Stimulated activated CD4-positive, alpha-beta T cell treated with anti-CD3 and anti-CD28 coated beads, TNF-alpha, amount 100 ng/mL, for 4 hours (primary cell): ENCODE measurements at places on chromosomes 12 and 14.

DNA sequence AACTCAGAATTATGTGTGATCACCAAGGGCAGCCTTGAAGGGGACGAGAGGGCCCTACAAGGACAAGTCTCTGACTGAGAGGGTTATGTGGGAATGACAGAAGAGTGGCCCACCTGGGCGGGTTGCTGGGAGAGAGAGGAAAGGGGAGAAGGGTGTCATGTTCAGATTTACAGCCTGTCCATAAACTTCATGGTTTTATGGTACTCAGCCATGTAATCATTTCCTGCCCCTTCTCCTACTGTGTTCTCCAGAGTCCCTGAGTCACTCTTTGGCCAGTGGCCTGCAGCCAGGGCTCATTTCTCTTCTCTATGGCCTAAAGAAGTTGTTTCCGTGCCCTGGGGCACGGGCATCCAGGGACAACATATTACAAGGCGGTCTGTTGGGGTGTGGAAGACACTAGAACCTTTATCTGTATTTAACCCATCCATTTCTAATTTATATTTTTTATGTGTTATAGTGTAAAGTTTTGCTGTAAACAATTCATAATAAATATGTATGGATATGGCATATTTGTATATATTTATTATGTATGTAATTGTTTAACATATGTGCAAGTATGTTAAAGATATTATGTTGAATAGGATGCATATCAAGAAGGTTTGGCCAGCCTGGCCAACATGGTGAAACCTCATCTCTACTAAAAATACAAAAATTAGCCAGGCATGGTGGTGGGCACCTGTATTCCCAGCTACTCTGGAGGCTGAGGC, 26.9 kb downstream of the DDX47 start:
- no peak for DNase-seq

DNA sequence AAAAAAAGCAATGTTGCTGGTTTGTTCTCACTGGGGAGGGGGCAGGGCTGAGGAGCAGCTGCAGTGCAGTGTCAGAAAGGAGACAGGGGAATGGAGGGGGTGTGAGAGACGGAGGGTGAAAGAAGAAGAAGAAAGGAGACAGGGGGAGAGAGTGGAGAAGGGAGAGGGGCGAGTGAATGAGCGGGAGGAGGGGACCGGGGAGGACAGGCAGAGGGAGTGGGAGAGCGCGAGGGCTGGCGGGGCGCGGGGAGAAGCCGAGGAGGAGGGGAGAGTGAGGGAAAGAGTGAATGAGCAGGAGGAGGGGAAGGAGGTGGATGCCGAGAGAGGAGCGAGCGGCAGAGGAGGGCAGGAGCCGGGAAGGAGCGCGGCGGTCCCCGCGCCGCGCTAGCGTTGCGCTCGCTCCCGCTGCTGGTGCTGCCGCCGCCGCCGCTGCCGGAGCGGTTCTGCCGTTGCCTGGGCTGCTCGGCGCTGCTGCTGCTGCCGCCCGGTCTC, at the start of gene NOVA1:
Gene NOVA1, minus strand, starts transcription at position 445 of the 492 bp plus-strand sequence. CDS start 597 bp downstream, outside the sequence.
- DNase-seq: no peak

- no peak for DNase-seq
Observed at GRCh38 chr14:103560691-103561090, 1.8 kb downstream of the BAG5 start.

- no peak for DNase-seq
Observed at GRCh38 chr12:52248541-52249461, 15.8 kb downstream of the KRT7 start.

DNA sequence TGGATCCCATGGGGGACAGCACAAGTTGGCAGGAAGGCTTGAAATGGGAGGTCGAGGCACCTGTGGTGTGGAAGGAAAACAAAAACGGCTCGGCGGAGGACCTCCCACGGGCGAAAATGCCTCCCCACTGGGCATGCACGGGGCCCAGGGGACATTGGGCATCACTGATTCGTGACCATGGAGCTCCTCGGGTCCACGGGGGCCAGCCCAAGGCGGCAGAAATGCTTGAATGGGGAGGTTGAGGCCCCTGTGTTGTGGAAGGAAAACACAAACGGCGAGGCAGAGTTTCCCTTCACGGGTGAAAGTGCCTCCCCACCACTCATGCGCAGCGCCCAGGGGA, 376.0 kb downstream of the ALG10 start:
- no peak for DNase-seq

- no peak for DNase-seq
Observed at GRCh38 chr12:48142818-48143674, 14.3 kb downstream of the ASB8 start.

DNA sequence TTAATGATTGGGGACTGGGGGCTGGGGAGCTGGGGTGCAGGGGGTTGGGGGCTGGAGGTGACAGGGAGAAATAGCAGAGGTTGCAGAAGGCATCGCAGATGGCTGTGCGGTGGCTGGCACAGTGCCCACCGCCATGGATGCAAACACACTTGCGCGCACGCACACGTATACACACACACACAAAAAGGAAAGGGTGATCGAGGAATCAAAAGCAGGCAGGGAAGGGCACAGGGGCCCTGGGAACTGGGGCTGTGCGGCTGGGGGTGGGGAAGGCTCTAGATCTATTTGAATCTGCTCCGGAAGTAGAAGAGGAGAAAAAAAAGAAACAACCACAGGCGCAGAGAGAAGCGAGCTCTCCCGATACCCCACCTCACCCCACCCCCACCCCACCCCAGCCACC, 39.4 kb downstream of the ZFHX2 start:
- no peak for DNase-seq

GRCh38 chr14:54225457-54226060, 171.2 kb upstream of the CDKN3 start:
- no peak for DNase-seq

GRCh38 chr12:112533528-112533927, 114.8 kb downstream of the PTPN11 start:
- no peak for DNase-seq

DNA sequence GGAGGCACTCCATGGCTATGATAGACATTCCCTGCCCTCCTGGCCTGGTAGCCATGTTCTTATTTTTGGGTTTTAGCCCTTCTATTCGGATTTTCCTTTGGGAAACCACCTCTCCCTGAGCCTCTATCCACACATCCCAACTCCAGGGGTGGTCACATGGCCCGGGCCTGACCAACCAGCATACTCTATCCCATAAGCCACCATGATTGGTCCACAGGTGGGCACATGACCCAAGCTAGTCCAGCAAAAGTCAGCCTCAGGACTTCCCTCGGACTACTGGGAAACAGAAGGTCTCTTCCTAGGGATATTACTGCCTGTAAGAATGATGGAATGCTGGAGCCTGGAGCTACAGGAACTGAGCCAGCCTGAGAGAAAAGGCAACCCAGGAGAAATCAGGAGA, 12.5 kb downstream of the PRIMA1 start:
- no peak for DNase-seq

DNA sequence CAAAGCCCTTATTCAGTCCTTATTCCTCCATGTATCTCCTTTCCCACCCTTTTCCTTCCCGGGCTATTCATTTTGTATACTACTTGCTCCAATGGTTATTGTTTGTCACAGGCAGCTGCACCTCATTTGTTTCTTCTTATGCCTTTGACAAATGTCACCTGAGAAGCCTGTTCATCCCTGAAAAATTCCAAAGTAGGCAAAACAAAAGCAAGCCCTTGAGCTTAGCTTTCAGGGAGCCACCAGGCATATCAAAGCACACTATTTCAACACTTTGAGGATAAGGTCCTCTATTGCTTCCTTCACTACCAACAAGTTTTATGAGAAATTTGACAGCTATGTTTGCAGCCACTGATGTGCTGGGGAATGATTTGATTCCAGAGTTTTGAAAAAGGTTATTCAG, 738.7 kb upstream of the LMO3 start:
- no peak for DNase-seq

- DNase-seq: no peak
Observed at GRCh38 chr12:91833780-91834359, 311.8 kb downstream of the BTG1 start.

GRCh38 chr12:46497739-46498138, 125.2 kb upstream of the SLC38A2 start:
- DNase-seq: no peak

DNA sequence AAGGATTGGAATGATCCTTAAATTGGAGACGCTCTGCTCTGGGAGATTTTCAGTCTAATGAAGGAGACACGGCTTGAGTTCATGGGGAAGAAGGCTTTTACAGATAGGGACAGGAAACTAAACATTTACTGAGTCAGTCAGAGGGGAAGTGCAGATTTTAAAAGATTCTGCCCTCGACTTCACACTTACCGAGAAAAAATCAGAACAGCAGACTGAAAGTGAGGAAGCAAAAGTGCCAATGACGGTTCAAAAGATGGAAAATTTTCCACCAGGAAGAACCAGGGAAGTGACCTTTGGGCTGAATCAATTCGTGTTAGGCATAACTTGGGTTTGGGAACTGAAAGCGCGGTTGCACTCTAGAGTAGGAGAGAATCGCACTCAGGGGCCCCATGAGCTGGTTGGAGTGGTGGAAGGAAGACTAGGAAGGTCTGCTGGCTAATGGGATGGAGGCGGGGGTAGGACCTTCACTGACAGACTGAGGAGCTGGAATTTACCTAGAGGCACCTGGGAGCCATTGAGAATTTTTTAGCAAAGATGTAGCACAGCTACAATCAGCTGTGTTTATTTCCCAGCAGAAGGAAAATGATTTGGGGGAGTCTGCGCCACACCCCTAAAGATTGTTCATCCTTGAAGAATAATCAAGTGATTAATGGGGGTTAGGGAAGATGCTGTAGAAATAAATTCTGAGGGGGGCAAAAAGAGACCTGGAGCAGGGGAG, 1.2 kb downstream of the KCNK13 start:
- no peak for DNase-seq

DNA sequence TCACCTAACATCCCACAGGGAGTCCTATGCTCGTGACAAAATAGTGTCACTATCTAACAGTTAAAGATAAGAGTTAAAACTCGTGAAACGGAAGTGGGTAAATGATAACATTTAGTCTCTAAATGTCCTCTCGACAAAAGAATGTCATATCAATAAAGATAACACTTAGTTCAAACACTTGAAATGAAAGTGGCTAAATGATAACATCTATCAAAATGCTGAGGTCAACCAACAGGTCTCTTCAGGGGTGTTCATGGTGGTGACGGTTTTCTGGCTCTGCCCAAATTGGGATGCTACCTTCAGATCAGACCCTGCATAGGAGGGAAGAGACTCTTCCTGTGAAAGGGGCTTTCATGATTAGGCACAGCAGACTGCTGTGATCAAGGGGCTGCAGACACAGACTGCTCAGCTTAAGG, 22.1 kb downstream of the IL26 start:
- DNase-seq: no peak

DNA sequence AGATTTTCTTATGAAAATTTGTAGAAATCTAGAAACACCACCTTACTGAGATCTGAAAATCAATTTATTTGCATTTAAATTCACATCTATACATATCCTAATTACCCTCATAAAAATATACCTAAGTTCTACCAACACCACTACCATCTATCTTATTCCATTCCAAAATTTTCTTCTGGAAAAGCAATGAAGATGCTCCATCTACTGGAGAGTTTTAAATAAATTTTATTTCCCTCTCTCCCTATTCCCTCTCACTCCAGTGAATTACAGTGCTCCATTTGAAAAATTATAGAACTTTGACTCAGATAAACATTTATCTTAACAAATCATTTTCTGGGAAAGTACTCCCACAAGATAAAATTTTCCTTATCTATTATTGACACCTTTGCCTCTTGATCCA, 2.3 kb upstream of the C14orf39 start:
- DNase-seq: no peak

DNA sequence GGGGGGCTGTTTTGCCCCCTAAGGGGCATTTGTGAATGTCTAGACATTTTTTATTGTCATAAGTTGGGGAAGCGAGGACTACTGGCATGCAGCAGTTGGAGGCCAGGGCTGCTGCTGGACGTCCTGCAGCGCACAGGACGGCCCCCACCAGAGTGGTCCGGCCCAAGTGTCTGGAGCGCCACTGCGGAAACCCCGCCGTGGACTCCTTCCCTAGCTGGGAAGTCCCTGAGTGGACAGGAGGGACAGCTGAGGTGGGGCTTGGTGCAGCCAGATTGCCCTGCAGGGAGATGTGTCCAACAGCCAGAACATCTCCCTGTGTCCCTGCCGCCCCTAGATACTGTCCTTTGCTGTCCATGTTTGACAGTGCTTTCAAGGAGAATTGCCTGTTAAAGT, 5.5 kb downstream of the CKB start:
- DNase-seq: no peak

DNA sequence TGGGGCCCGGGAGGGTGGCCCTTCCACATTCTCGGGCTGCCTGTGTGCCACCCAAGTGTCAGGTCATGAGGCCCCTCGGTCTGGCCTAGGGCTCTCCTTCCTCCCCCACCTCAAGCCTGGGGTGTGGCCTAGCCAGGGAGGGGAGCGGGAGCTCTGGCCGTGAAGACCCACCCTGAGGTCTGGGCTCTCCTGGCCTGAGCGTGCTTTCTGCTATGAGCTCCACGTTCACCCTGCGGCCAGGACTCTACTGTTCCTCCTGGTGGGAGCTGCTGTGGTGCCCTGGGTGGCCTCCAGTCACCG, 12.0 kb downstream of the PACS2 start:
- no peak for DNase-seq

GRCh38 chr12:99059824-99060511, 414.9 kb downstream of the APAF1 start:
- DNase-seq: no peak

DNA sequence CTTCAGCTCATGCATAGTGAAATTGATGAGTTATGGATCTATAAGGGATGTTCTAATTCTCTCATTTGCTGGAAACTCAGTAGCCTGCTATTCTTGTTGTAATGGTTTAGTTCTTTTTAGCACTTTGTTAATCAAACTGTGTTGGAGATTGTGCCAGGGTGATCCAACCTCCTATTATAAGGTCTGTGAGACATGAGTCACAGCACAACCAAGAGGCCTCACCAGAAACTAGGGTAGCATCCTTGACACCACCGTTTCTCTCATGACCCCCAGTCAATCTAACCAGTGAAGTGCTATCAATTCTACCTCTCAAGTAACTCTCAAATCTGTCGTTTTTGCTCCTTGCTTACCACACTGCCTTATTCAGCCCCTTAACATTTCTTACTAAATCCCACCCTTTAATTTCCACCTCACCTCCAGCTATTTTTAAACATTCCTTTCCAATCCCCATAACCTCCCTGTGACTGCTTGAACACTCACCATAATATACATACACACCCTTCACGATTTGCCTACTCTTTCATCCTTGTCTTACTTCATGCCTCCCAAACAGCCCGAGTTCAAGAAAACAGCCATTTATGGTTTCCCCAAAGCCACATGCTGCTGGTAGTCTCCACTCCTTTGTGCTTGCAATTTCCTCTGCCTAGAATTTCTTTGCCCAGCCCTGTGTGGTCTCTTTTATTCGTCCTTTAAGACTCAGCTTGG, 53.9 kb upstream of the NUDT4 start:
- DNase-seq: no peak

DNA sequence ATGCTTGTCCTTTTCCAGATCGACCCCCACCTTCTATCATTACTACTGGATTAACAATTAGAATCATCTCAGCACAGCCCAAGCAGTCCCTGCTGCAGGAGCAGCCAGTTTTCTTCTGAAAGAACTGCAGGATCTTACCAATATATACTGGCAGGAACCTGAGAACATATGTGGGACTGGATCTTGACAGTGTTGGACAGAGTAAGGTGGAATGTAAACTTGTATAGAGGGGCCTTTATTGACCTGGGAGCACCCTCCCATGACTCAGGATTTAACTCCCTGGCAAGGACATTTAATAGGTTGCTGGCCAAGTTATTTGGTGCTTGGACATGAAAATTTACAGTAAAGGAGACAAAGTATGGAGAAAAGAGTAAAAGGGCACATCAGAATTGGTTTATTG, 66.2 kb upstream of the TMX1 start:
- DNase-seq: no peak

GRCh38 chr12:72792889-72793288, 520.7 kb downstream of the TRHDE start:
- no peak for DNase-seq

GRCh38 chr12:132236930-132237771, 92.2 kb downstream of the GALNT9 start:
- no peak for DNase-seq
